ENCODE measurements at places on chromosomes 3 and 15. TPM values are rescaled to one million over a fixed set of nuclear protein-coding genes. Genes with fewer than 3 reads are reported as not detected.

DNA sequence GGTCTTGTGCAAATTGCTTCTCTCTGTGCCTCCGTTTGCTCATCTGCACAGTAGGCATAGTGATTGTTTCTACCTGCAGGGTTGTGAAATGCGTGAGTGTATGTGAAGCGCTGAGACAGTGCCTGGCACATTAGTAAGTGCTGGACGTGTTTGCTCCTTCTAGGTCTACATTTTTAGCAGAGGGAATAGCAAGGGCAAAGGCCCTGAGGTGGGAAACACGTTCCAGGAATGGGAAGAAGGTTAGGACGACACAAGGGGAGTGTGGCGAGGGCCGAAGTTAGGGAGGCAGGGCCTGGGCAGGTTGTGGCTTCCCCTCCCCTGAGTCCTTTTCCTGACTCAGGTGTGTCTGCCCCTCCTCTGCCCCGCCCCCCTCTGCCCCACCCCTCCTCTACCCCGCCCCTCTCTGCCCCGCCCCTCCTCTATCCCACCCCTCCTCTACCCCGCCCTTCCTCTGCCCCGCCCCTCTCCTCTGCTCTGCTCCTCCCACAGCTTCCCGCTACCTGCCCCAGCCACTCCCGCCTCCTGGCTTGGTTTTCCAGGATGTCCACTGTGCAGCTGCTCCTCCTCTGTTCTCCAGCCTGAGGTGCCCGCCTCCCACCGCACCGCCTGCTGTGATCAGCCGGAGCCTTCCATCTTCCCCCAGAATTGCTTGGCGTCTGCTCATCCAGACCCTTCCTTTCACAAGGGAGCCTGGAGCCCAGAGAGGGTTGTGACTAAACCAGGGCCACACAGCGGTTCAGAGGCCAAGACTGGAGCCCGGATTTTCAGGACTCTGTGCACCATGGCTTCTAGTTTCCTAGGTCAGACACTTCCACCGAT is 31.1 kb upstream of the SMAD6 start:
- DNase-seq: no peak

EFHB gene
- not detected for total RNA-seq

RNF111 gene
- 12.4 TPM for total RNA-seq

DNA sequence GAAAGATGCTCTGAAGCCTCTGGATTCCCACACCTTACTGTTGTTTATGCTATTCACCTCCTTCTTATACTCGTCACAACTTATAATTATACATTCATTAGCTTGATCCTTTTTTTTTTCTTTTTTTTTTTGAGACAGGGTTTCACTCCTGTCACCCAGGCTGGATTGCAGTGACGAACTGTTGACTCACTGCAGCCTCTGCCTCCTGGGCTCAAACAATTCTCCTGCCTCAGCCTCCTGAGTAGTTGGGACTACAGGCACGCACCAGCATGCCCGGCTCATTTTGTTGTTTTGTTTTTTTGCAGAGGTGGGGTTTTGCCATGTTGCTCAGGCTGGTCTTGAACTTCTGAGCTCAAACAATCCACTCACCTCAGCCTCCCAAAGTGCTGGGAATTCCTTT is 143.6 kb downstream of the PLCL2 start:
- no peak for DNase-seq

DNA sequence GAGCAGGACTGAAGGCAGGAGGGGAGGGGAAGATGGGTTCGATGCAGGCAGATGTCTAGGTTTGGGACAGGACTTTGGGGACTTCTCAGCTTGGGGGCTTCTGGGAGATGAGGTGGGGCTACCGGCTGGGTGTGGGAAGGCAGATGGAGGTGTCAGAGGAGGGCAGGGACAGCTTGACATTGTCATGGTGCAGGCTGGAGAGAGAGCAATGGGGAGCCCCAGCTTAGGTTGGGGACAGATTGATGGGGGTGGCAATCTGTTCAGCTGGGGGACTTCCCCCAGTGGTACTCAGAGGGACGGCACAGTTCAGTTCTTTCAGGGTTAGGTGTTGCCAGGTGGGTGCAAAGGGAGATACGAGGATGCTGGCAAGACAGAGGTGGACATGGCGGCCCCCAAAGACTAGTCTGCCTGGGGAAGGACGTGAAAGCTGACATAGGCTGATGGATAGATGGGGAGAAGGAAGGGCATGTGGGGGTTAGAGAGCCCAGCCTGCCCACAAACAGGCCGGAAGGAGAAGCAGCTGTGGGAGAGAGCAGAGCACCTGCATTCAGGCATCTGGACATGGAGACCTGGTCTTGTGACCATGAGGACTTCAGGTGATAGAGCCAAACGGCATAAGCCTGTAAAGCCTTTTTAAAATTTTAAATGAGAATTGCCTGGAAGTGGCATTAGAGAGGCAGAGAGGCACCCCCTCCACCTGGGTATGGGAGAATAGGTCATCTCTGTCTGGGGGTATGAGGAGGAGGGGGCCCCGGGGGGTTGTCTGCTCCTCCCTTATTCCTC is 21.1 kb downstream of the ACAA1 start:
- no peak for DNase-seq

EFCAB12 gene
- 0.06 TPM for total RNA-seq

GOLGA8H gene
- total RNA-seq: not detected

- no peak for DNase-seq
Measured at GRCh38 chr3:102712896-102713295, 278.1 kb downstream of the ZPLD1 start.

CFAP91 gene
- total RNA-seq: 0.17 TPM

STAB1 gene
- not detected for total RNA-seq

- DNase-seq: no peak
Measured at GRCh38 chr3:13541691-13542090, 7.2 kb upstream of the FBLN2 start.

DNA sequence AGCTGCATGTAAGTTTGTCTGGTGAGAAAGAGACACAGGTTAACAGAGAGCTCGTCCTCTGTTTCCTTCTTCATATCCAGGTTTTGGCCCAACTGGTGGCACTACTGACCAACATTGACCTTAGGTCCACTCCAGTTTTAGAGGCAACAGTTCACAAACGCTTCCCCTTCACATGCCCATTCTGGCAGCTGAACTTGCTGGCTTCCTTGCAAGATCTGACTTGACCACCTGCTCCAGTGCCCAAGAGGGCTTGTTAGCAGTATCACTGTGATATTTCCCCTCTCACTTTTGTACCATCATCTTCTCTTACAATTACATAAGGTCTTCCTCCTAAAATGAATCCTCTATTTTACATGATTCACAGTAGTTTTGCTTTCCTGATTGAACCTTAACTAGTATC is 71.3 kb downstream of the CNTN6 start:
- DNase-seq: no peak

DNA sequence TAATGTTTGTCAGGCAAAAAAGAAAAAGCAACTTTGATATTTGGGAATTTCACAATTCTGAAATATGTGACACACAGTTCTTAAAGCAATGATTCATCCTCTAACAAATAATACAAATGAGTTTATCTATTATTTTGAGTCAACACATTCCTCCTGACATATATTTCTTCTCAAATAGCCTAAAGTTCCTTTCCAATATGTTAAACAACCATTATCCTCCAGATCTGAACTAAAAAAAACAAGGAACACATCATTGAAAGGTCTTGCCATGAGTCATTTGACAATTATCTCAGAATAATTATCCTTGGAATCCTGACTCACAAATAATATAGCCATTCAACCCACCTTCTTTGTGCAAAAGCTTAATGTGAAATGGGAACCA is 208.7 kb upstream of the CDIN1 start:
- peak; percentile 9 for DNase-seq

SLC51A gene
- not detected for total RNA-seq

- DNase-seq: no peak
Measured at GRCh38 chr3:58743296-58743695, 76.7 kb upstream of the FAM3D start.

TTLL13 gene
- total RNA-seq: 0.06 TPM

GCNT3 gene
- total RNA-seq: 4.1 TPM

GRCh38 chr3:36480911-36481648 is 100.8 kb downstream of the STAC start:
- DNase-seq: no peak

GPR15 gene
- not detected for total RNA-seq

GRCh38 chr3:25820366-25820765 is 30.5 kb downstream of the OXSM start:
- peak; percentile 92 for DNase-seq

- no peak for DNase-seq
Measured at GRCh38 chr3:15387171-15387581, 40.2 kb downstream of the METTL6 start.

DNA sequence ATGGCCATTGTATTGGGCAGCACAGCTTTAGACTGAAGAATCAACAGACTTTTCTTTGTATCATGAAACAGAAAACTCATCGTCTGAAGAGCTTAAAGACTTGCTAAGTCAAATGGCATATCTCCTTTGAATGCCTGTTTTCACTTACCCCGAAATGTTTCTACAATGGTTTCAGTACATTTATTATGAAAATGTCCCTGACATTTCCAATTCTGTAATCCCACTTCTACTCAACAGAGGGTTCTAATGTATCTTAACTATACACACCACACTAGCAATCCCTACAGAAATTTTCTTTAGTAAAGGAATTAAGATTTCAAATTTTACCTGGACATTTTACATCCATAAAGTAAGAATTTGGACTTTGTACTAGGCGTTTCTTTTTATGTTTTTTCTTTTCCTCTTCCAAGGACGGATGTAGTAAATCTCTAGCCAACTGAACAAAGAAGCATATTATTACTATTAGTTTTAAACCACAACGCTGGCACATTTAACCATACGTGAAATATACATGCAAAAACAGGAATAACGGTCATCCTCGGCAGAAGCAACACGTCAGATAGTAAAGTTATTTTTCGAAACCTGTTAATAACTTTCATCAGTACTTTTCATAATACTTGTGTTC is 1.1 kb downstream of the RPS27L start:
- no peak for DNase-seq

TRANK1 gene
- total RNA-seq: 11.4 TPM

DNA sequence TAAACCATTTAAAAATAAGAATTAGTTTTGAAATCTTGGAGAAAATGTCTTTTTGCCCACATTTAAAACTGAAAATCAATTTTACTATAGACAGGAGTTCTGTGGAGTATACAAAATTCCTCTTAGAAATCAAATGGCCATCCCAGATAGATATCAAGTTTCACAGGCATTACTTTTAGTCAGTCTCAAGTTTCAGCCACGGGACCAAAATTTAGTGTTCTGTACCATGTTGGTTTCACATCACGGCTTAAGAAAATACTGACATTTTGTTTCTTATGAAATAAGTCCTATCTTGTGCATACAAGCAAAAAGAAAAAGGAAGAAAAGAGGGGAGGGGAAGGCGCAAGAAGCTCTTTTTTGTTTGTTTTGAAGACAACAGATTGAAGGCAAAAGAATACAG is 45.7 kb downstream of the EIF2AK4 start:
- no peak for DNase-seq
